IPS-NIHi11 (cell line): ENCODE measurements at places on chromosomes 2 and 18.
A peak's percentile ranks its signal among the peaks of the same experiment; 100 is the strongest.

- no peak for DNase-seq
These were observed 37.5 kb upstream of the L3MBTL4 start for GRCh38 chr18:6452194-6452593.

DNA sequence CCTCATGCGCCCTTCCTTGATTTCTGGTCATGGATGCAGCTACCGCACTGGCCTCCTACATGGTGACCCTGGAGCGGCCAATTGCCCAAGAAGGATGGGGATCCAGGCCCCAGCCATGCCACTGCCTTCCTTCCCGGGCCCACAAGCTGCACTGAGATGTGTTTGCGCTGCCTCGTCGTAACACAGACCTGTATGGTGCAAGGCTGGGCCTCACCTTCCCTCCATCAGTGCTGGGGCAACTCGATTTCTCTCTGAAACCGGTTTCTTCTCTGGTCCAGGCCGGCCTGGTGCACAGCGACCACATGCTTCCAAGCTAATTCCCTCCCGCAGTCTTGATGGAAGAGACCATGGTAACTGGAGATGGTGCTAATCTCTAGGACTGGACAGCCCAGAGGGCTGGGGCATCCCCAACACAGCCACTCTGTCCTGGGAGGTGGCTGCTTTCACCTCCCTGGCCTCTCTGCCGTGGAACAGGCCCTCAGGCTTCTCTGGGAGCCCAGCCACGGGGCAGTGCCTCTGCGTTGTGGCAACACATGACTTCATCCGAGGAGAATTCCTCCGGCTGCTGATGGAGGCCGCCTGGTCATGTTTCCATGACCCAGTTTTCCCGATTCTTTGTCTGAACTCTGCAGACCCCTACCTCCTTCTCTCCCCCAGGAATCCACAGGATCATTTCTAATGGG lies 184.2 kb downstream of the GLI2 start:
- DNase-seq = no peak

- no peak for DNase-seq
These were observed 255.8 kb downstream of the CYP26B1 start for GRCh38 chr2:71891719-71892422.

- peak; percentile 9 for DNase-seq
These were observed 78.7 kb downstream of the RAB3GAP1 start for GRCh38 chr2:135130751-135131150.

- DNase-seq = peak; percentile 17
These were observed 850.7 kb downstream of the NRXN1 start for GRCh38 chr2:50181212-50181611.

DNA sequence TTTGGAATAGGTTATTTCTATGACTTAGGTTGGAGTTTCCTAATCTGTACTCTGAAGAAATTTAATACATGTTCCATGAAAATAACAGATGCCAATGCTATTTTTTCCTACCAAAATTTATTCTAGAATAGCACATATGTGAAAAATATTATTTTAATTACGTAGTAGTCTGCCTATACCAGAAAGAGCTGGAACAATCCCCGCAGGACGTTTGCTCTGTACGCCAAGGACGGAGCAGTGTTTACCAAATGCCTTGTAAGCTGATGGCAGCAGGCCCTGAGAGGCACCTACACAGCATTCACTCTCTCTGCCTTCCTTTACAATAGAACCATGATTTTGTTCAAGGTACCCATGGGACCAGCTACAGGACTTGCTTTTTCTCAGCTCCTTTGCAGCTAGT lies 16.8 kb upstream of the SLC1A4 start:
- DNase-seq = no peak

DNA sequence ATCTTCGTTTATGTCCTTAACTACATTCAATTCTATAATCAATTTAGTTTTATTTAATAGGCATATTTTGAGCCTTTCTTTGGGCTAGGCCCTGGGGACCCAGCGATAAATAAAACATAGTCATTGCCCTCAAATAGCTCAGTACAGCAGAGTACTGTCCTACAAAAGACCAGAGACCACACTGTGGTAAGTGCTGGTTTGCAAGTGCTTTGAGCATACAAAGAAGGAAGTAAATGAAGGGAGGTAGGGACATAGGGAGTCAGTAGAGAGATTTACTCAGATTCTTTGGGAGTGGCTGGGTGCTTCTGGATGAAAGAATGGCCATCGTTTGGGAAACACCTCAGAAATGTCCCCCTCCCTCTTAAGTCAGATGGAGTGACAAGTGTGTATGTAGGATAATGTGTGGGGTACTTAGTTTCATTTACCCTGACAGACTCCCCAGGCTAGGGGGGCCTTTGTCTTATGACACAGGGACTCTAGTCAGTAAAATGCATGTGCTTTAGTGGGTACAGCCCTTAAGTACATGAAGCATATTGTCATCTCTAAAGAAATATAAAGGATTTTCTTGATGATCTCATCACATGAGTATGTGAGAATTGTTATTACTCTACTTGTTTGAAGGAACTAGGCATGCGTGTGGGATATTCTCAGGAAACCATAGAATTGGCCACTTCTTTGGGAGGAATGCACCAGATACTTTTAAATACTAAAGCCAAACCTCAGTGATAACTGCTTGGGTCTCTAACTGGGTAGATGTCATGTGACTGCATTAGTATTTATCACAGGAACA lies 35.1 kb downstream of the MAPRE2 start:
- DNase-seq = no peak

- DNase-seq = no peak
These were observed 12.1 kb downstream of the UPP2 start for GRCh38 chr2:158113741-158114295.

GRCh38 chr2:77185052-77185451 lies 337.1 kb downstream of the LRRTM4 start:
- no peak for DNase-seq

- no peak for DNase-seq
These were observed 359.4 kb upstream of the DSEL start for GRCh38 chr18:67875944-67876343.

DNA sequence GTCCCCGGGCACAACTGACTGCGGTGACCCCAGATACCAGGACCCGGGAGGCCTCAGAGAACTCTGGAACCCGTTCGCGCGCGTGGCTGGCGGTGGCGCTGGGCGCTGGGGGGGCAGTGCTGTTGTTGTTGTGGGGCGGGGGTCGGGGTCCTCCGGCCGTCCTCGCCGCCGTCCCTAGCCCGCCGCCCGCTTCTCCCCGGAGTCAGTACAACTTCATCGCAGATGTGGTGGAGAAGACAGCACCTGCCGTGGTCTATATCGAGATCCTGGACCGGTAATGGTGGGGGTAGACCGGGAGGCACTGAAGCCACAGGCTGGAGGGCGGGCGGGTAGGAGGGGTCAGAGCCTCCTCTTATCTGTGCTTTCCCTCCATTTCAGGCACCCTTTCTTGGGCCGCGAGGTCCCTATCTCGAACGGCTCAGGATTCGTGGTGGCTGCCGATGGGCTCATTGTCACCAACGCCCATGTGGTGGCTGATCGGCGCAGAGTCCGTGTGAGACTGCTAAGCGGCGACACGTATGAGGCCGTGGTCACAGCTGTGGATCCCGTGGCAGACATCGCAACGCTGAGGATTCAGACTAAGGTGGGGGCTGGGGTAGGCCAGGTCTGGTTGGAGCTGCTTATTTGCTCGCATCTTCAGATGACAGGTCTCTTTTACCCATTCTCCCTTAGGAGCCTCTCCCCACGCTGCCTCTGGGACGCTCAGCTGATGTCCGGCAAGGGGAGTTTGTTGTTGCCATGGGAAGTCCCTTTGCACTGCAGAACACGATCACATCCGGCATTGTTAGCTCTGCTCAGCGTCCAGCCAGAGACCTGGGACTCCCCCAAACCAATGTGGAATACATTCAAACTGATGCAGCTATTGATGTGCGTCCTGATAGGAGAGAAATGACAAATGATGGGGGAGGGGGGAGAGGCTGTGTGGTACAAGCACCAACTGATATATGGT lies 780 bp downstream of the HTRA2 start:
- peak; percentile 69 for DNase-seq
